NK-92 treated with Interleukin-12 subunit alpha and Interleukin-12 subunit beta, amount 100 ng/mL, for 24 hours (cell line): ENCODE measurements at places on chromosomes 4 and X.

- no peak for DNase-seq
Measured at GRCh38 chr4:14178421-14178820, 550.9 kb upstream of the BOD1L1 start.

GRCh38 chr4:61638591-61638990 lies 438.5 kb downstream of the ADGRL3 start:
- no peak for DNase-seq

GRCh38 chr4:55721651-55722050 lies 85.6 kb upstream of the NMU start:
- DNase-seq, result no peak

GRCh38 chrX:72495046-72495445 lies 77.6 kb downstream of the HDAC8 start:
- DNase-seq, result no peak

DNA sequence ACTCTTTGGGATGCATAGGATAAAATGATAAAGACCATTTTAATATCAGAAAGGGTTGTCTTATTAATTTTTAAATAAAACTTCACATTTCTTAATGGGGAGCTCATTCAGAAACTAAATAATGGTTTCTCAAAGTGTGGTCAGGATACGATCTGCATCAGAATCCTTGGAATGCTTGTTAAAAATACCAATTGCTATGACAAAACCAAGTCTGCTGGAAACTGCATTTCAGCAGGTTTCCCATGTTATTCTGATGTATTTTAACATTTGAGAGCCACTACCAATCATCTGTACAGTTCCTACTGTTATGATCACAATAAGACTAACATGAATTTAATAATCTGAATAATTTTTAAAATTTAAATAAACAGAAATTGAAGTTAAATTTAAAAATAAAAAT lies 115.1 kb downstream of the SOWAHB start:
- DNase-seq, result no peak

DNA sequence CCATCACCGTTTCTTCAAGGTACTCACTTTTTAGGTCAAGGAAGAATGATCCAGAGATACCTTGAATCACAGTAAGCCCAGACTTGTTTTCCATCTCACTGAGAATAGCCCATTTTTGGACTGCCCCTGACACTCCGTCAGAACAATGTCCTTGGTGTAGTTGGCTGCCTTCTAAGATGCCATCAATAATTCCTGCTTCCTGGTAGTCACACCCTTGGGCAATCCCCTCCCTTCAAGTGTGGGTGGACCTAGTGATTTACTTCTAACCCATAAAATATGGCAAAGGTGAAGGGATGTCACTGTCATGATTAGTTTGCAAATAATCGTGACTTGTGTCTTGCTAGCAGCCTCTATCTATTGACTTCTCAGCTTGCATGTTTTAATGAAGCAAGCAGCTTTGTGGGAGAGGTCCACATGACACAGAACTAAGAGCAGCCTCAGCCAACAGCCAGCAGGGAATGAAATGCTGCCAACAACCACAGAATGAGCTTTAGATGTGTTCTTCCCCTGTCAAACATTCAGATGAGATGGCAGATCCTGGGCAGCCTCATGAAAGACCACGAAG lies 20.0 kb upstream of the KLHL34 start:
- no peak for DNase-seq

DNA sequence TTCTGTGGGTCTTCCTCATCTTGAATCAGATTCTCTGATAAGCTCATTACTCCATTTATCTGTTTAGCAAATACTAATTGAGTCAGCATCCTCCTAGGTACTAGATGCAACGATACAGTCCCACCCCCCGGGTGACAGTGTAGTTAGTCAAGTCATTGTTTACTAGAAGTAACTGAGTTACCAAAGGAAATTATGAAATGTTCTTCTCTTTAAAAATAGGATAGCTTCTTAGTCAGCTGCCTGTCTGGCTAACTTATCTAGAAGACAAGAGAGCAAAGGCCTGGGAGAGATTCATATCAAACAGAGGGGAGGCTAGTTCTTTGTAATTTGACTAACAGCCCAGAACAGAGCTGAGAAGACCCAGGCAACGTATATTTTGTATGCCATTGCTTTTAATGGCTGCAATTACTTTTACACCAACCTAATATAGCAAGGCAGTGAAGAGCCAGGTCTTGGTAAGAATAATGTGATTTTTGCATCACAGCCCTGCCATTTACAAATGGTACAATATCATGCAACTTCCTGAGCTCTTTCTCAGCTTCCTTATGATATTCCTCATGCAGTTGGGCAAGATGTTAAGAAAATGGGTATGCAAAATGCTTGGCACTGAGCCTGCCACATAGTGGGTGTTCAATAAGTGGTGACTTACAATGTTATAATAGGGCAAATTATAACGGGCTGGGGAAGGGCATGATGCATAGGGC lies 149.9 kb downstream of the CHIC2 start:
- DNase-seq, result peak; percentile 30

DNA sequence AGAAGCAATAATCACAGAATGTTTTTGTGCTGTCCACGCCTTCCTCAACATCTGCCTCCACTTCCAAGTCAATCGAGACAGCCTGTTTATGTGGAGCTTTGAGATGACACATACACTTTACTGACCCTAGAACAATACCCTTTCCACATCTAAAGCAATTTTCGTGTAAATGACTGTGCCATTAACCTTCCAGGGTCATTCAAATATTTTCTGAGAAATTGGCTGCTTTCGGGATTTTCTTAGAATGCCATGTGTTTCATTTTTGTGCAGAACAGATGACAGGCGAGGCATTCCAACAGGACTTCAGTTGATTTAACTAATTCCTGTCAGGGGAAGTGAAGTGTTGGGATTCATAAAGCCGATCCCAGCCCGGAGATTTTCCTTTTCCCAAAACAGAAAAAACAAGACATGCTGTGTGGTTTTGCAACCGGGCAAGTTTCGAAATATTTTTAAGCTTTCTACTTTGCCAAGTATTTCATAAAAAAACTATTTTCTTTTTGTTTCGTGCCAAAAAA lies 73.9 kb downstream of the SORBS2 start:
- no peak for DNase-seq

GRCh38 chr4:156294577-156294976 lies 340.9 kb upstream of the CTSO start:
- DNase-seq, result no peak

GRCh38 chr4:184583738-184584502 lies 65.3 kb downstream of the CASP3 start:
- DNase-seq, result peak; percentile 31

DNA sequence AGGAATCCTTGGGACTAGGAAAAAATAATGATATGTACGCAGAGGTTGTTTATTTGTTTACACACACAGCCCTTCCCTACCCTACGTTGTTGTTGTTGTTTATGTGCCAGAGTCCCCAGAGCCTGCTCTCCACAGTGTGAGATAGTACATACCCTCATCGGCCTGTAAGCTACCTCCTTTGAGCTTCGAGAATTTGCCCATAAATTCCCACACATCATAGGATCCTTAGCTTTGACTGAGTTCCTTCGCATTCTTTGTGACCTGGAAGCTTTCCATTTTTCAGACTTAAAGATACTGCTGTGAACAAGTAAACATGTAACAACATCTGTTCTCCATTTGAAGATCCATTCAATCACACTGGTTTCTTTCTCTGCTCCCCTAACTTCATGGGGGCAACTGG lies 114.5 kb downstream of the IRF2 start:
- DNase-seq, result no peak

DNA sequence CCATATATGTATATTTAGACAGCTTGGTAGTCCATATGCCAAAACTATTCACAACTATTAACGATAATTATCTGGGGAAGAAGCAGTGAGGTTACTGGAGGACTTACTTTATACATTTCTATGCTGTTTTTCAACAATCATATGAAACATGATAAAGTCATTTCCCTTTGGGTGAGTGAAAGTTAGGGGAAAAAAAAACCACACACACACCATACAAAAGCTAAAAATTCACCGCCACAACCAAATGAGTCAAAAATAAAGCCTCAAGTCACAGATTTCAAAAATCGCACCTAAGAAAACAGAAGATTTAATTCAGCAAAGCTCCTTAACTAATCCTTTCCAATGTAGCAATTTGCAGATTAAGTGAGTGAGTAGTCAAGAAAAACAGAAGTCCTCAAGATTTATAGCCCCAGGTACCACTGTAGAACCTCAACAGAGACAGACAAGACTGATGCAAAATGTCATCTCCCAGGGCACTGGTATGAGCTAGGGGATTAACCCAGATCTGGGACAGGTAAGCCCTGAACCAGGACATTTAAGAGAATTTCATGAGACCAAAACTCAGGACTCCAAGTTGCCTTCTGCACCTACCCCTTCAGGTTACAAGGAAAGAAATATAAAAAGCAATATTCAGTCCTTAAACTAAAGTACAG lies 35.1 kb downstream of the SYTL4 start:
- no peak for DNase-seq
